GM04504 (cell line): ENCODE measurements at places on chromosomes 5 and 9.

- DNase-seq: peak; percentile 25
Observed at GRCh38 chr9:131875828-131876485, 136.1 kb upstream of the RAPGEF1 start.

DNA sequence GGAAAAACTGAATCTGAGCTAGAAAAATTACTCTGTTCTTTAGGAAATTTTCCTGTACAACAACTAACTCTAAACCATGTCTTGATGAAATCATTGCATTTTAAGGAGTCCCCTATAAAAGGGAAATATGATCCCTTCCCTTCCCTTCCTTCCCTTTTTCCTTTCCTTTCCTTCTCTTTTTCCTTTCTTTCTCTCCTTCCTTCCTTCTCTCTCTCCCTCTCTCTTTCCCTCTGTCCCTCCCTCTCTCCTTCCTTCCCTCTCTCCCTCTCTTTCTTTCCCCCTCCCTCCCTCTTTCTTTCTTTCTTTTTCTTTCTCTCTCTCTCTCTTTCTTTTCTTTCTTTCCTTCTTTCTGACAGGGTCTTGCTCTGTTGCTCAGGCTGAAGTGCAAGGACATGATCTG, 42.2 kb upstream of the MYO10 start:
- DNase-seq: no peak

GRCh38 chr9:32580631-32581300, 7.8 kb upstream of the NDUFB6 start:
- DNase-seq: no peak

- DNase-seq: no peak
Observed at GRCh38 chr5:148398698-148399121, 15.0 kb downstream of the FBXO38 start.

GRCh38 chr9:7782400-7783120, 17.0 kb downstream of the DMAC1 start:
- no peak for DNase-seq
